ENCODE measurements at places on chromosomes 6 and 20. TPM values are rescaled to one million over a fixed set of nuclear protein-coding genes. Genes with fewer than 3 reads are reported as not detected.

EYS gene
- under 0.01 TPM for total RNA-seq

SAMD10 gene
- total RNA-seq, result 2.2 TPM

FAXC gene
- 0.56 TPM for total RNA-seq

CD24 gene
- total RNA-seq, result 2.7 TPM

ECT2L gene
- not detected for total RNA-seq

RIPPLY2 gene
- total RNA-seq, result not detected

PRRT1 gene
- total RNA-seq, result not detected

DEFB124 gene
- total RNA-seq, result not detected

SNAI1 gene
- 2.9 TPM for total RNA-seq

MOXD1 gene
- not detected for total RNA-seq

GMPR gene
- total RNA-seq, result 20.4 TPM

CRIP3 gene
- not detected for total RNA-seq

PMEPA1 gene
- 9.3 TPM for total RNA-seq

FNDC1 gene
- total RNA-seq, result not detected

MAS1 gene
- total RNA-seq, result not detected

TPMT gene
- 9.4 TPM for total RNA-seq

ELOVL4 gene
- 0.94 TPM for total RNA-seq

KIFC1 gene
- 8.0 TPM for total RNA-seq

TNNC2 gene
- total RNA-seq, result not detected

HLA-DQA1 gene
- not detected for total RNA-seq

PNLDC1 gene
- total RNA-seq, result not detected

Measured in endothelial cell of coronary artery (primary cell).